Bronchial smooth muscle cell (primary cell): ENCODE measurements at places on chromosomes 12 and 14. TPM values are rescaled to one million over a fixed set of nuclear protein-coding genes. Genes with fewer than 3 reads are reported as not detected.

Gene RTL1
- total RNA-seq: under 0.01 TPM in 1 of 2 replicates, not detected in the other

Gene B4GALNT1
- 0.77 and 0.79 TPM in 2 replicates for total RNA-seq

Gene DACT1
- total RNA-seq: 7.7 and 20.8 TPM in 2 replicates

Gene RPL10L
- not detected in 2 replicates for total RNA-seq

Gene FOXA1
- total RNA-seq: not detected in 2 replicates

Gene DPY19L2
- 0.63 and 4.8 TPM in 2 replicates for total RNA-seq

Gene CLEC9A
- total RNA-seq: not detected in 2 replicates

Gene TAS2R7
- not detected in 2 replicates for total RNA-seq

Gene OAS3
- 1.9 TPM in 2 replicates for total RNA-seq

Gene PXMP2
- total RNA-seq: 16.4 and 16.7 TPM in 2 replicates

Gene CEP170B
- total RNA-seq: 7.1 and 8.2 TPM in 2 replicates

Gene LRP6
- total RNA-seq: 40.4 and 44.0 TPM in 2 replicates

Gene KERA
- total RNA-seq: not detected in 2 replicates

Gene CCDC197
- not detected in 2 replicates for total RNA-seq

Gene KCNMB4
- 0.16 and 0.43 TPM in 2 replicates for total RNA-seq

Gene AHSA1
- 76.8 and 95.2 TPM in 2 replicates for total RNA-seq

Gene ANG
- 3.9 and 5.2 TPM in 2 replicates for total RNA-seq

Gene SLCO1A2
- total RNA-seq: not detected in 2 replicates

Gene SPATS2
- total RNA-seq: 27.0 and 40.5 TPM in 2 replicates

Gene MIP
- not detected in 2 replicates for total RNA-seq

Gene GLIPR1L1
- not detected in 2 replicates for total RNA-seq

Gene GUCY2C
- total RNA-seq: under 0.01 TPM in 1 of 2 replicates, not detected in the other

Gene TTC7B
- 13.1 and 13.2 TPM in 2 replicates for total RNA-seq
